Cardiac muscle cell (in vitro differentiated cells and primary cell): ENCODE measurements at places on chromosomes 3 and 15.

GRCh38 chr3:110494093-110494490 lies 577.5 kb upstream of the NECTIN3 start:
- DNase-seq: no peak

DNA sequence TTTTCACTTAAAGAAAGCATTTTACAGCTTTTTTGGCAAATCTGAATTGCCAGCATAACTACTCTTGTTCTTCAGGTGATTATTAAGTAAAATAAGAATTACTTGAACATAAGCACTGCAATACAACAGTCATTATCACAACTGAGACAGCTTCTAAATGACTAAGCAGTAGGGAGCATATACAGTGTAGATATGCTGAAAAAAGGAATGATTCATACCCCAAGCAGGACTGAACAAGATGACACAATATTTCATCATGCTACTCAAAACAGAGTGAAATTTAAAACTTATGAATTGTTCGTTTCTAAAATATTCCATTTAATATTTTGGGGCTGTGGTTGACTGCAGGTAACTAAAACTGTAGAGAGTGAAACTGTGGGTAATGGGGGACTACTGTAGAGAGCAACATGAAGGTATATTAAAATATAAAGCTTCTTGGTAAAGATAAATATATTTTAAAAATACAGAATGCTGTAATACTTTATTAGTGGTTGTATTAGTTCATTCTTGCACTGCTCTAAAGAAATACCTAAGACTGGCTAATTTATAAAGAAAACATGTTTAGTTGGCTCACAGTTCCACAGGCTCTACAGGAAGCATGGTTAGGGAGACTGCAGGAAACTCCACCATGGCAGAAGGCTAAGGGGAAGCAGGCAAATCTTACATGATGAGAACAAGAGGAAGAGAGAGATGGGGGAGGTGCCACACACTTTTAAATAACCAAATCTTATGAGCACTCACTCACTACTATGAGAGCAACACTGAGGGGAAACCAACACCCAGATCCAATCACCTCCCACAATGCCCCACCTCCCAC lies 84.8 kb downstream of the DCLK3 start:
- no peak for DNase-seq

GRCh38 chr3:42421818-42422796 lies 11.7 kb upstream of the LYZL4 start:
- DNase-seq: no peak

DNA sequence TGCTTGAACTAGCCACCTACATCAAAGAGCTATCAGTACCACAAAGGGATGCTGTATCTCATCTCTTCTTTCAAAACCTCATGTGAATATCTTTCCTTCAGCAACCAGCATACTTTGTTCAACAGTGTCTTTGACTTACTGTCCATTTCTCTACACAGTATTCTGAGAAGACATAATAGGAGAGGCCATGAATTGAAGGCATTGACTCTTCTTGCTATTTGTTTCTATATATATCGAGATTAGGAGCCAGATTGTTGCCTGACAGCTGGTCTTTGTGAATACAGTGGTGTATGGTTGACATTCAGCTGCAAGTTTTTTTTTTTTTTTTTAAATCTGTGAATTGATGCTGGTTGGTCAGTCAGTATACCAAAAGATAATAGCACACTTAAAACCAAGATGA lies 12.1 kb upstream of the CSRNP1 start:
- DNase-seq: no peak

GRCh38 chr3:64179860-64180259 lies 45.4 kb downstream of the PRICKLE2 start:
- no peak for DNase-seq

DNA sequence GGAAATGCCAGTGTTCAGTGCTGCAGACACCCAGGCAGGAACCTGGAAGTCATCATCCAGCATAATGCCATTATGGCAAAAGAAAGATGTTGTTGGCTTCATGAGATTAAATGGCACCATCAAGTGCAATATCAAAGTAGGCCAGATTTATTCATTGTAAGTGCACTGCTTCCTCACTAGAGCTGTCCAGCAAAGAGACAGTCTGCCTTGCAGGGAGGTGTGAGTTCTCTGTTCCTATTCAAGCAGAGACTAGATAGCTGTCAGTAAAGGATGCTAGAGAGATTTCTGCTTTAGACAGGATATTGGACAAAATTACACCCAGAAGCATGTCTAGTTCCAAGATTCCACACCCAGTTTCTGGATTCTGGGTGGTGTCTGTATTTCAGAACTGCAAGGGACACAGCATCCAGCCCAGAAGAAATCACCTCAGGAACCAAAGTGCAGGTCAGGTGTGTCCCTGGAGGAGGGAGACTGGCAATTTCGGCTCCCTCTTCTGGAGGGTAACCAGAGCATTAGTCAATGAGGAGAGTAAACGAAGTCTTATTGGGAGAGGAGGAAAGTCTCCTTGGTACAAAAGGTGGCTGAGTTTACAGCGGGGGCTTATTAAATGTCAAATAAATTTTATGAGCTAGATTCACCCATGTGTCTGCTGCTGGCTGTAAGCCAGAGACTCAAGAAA lies 377.3 kb downstream of the EPHB1 start:
- DNase-seq: no peak

DNA sequence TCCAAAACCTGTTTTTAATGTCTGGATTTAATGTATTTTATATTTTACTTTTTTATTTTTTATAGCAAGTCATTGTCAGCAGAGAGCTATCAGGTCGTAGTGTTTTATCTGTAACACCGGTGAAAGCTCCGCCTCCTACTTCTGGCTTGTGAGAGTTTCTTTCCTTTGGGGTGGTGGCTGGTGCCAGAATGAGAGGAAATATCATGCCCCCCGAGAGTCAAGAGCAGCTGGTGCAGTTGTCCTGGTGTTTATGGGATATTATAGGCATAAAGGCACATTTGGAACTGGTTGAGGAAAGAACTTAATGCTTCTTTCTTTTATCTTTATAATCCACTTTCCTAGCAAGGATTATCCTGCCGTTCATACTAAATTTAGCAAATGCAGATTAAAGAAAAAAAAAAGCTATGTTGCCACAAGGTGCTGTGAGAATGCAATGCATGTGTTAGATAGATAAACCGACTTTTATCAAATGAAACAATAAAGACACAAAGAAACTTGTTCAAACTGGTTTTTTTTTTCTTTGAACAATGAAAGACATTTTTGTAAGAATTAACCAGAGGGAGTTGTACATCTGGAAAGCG lies 260.1 kb upstream of the PLSCR5 start:
- DNase-seq: no peak

GRCh38 chr3:184260724-184261269 lies 556 bp downstream of the CAMK2N2 start:
- no peak for DNase-seq

GRCh38 chr15:91942720-91943394 lies 89.3 kb downstream of the SLCO3A1 start:
- DNase-seq: peak; percentile 97

DNA sequence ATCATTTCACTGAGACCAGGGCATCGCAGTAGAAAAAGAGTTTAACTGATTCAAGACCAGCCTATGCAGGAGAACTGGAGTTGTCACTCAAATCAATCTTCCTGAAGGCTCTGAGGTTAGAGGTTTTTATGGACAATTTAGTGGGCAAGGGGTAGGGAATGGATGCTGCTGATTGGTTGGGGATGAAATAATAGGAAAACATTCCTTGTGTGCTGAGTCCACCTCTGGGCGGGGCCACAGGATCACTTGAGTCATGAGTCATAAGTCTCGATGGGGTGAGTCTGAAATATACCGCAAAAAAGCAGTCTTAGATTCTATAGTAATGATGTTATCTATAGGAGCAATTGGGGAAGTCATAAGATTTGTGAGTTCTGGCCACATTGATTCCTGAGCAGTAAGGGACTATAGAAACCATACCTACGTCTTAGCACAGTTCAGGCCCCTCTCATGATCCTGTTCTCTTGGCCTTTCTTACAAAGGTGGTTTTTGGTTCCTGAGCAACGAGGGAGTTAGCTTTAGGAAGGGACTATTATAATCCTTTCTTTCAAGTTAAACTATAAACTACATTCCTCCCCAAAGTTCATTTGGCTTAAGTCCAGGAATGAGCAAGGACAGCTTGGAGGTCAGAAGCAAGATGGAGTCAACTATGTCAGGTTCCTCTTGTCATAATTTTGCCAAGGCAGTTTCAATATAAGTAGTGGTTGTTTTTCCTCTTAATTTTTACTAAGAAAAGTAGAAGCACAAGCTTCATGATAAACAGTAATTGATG lies 2.7 kb upstream of the OPA1 start:
- peak; percentile 52 for DNase-seq

DNA sequence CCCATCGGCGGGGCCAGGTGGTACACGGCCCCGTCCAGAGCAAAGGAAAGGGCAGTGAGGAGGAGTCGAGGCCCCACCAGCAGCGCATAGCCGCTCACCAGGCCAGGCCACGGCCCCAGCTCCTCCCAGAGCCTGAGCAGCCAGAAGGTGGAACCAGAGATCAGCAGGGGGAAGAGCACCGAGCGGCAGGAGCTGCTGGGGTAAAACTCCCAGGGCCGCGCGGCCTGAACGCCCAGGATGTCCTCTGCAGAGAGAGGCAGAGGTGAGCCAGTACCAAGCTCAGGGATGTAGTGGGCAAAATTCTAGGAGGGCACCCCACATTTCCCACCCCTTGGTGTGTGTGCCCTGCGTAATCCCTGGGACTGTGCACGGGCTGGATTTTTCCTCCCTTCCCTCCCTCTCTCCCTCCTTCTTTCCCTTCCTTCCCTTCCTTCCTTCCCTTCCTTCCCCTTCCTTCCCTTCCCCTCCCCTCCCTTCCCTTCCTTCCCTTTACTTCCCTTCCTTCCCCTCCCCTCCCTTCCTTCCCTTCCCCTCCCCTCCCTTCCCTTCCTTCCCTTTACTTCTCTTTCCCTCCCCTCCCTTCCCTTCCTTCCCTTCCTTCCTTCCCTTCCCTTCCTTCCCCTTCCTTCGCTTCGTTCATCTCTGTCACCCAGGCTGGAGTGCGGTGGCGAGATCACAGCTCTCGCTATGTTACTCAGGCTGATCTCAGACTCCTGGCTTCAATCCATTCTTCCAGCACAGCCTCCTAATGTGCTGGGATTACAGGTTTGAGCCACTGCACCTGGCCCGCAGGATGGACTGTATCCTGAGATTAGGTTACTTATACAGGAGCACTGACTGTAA lies 6.3 kb upstream of the NCBP2 start:
- DNase-seq: no peak

GRCh38 chr3:139355476-139355875 lies 11.7 kb downstream of the MRPS22 start:
- DNase-seq: no peak

DNA sequence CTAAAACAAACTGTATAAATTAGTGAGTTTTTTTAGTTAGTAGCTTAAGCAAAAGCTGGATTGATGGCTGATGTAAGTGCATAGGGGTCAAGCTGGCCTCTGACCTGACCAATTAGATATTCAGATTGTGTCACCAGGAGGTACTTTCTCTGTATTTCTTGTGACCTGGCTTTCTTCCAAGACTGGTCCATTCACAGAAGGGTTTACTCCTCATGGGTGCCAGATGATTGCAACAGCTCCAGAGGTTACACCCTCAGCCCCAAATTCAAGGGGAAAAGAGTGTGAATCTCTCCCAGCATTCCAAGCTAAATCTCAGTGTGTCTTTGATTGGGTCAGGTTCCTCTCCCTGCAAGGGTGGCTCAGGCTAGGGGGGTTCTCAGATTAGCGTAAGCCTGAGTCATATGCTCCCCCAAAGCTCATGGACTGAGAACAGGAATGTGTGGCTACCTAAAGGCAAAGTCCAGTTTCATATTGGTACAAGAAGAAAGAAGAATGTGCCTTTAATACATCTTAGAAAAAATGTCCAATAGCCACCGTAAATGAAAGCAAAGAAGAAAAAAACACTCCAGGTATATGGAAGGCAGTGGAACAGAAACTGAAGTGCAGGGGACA lies 16.5 kb downstream of the PML start:
- DNase-seq: peak; percentile 81

DNA sequence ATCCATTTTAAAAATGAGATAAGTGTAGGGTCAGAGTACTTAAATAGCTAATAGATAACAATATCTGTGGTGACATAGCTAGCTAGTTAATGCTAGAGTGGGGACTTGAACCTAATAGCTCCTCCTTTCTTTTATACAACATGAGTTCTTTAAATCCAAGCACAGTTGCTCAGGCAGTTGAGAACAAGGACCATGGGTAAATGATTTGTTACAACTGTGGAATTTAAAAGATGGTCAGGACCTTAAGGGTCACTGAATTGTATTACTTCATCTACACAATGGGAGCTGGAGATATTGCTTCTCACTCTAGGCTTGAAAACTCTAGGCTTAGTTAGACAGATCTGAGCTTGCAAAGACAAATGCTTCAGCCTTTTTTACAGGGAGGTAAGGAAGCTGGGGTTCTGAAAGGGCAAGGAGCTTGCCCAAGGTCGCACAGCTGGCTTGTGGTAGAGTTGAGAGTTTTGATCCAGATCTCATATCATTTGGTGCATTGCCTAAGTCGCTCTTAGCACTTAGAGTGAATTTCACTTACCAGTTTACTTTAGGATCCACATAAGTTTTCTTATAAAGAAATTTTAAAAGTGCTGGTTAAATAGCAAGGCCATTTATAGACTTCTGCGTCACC lies 90.2 kb downstream of the EDEM1 start:
- no peak for DNase-seq

- DNase-seq: peak; percentile 46
Measured at GRCh38 chr3:61371123-61371522, 119.9 kb upstream of the FHIT start.

DNA sequence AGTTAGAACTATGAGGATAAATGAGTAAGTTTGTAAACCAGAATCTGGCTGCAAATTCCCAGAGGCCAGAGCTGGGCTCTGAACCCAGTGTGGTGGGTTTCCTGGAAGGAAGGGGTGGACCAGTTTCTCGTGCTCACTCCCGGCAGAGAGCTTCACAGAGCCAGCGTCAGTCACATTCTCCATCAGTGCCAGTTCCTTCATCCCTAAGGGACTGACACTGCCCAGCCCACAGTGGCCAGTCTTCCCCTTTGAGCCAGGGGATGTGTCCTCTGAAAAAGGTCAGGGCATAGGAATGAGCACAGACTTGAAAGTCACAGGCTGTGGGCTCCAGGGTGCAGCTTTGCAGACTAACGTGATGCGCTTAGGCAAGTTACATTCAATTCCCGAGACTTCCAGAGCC lies 135.8 kb upstream of the HACD2 start:
- DNase-seq: no peak

DNA sequence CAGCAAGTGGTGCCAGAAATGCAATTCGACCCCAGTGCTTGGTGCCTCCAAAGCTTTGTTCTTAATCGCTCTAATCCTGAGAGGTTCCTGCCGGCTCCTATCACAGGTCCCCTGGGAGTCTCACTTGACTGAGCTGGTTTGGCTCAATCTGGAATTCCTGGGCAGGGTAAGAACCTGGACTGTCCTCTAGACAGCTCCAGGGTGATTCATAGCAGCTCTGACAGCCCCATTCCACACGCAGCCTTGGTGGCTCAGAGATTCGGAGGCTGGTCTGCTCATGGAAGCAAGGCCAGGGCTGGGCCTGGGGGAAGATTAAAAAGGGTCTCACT lies 37.9 kb downstream of the MYO5C start:
- DNase-seq: peak; percentile 77

DNA sequence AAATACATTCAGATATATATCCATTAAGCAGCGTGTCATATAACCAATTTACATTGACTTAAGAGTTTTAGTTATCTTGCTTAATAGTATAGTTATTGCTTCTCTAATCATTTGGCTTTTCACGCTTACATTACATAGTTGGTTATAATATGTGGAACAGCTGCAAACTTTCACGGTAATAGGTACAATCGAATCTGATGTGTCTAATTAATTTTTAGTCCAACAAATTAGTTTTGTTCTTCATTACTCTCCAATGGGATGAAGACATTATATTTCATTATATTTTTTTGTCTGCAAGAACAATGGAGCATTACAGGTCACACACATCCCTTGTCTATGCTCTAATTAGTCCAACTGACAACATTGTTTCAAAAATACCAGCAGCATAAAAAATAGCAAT lies 546.3 kb downstream of the ROBO2 start:
- no peak for DNase-seq

GRCh38 chr3:121974601-121975111 lies 47.4 kb downstream of the ILDR1 start:
- DNase-seq: no peak
